Activated CD4-positive, alpha-beta T cell treated with anti-CD3 and anti-CD28 coated beads for 24 hours (primary cell): ENCODE measurements at places on chromosomes 11 and 22.
A peak's percentile ranks its signal among the peaks of the same experiment; 100 is the strongest.

GRCh38 chr11:19281041-19281440 is 40.3 kb upstream of the E2F8 start:
- DNase-seq, result no peak

GRCh38 chr22:20536590-20537324 is 29.3 kb downstream of the MED15 start:
- no peak for DNase-seq

DNA sequence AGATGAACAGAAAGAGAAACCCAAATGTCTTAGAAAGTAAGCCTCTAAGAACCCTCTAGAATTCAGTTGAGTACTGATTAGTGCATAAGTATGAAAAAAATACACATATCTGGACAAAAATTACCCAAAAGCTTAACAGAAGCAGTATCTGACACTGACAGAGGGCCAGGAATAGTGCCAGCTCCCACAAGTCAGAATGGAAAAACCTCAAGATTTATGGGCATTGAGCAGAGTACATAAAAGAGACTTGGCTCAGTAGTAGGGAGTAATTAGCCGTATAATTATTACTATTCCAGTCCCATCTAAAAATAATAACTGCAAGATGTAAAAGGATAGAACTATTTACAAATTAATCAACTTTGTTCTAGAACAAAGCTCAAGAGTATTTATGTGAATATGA is 834.5 kb downstream of the FAM181B start:
- no peak for DNase-seq

DNA sequence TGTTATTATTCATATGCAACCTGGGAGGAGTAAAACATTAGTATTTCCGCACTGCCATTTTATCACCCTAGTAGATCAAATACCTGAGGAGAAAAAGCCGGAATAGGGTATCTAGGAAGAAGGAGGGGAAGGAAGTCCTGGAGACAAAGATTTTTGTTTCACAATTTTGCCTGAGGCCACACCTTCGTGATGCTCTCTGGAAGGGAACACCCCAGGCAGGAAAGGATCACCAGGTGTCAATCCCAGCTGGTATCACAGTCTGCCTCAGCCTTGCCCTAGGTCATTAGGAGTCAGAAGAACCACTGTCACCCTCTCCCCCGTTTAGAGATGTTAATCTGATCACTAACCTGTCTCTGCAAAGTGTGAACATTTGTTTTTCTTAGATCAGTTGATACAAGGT is 35.4 kb upstream of the IGSF9B start:
- DNase-seq, result no peak

DNA sequence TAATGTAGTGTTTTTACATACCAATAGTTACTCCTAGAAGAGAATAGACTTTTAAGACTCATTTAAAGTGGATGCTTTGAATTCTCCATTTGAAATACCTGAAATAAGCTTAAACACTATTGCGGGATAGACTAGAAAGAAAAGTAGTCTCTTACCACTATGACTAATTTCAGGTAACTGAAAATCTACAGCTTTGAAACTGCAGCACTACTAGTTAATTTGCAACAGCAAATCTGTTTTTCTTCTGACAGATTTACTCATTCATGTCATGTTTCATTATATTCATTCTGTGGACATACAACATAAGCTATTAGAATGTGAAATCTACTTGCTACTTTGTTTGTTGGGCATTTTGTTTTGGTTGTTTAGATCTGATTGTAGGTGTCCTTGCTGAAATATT is 153.6 kb downstream of the MAML2 start:
- no peak for DNase-seq

DNA sequence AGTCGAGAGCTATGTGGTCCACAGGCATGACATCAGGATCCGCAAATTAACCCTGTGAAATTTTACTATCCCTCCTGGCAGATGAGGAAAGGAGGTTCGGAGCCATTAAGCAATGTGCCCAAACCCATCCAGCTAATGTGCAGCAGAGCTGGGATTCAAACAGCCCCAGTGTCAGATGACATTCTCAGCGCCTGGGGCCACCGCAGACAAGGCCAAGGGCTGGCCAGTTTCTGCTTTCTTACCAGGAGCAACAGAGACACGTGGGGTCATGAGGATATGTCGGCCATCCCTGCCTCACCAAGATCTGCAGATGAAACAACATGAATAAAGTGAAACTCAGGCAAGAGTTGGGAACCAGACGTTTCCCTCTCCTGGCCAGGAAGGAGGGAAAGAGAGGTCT is 110.2 kb downstream of the TENM4 start:
- DNase-seq, result no peak

DNA sequence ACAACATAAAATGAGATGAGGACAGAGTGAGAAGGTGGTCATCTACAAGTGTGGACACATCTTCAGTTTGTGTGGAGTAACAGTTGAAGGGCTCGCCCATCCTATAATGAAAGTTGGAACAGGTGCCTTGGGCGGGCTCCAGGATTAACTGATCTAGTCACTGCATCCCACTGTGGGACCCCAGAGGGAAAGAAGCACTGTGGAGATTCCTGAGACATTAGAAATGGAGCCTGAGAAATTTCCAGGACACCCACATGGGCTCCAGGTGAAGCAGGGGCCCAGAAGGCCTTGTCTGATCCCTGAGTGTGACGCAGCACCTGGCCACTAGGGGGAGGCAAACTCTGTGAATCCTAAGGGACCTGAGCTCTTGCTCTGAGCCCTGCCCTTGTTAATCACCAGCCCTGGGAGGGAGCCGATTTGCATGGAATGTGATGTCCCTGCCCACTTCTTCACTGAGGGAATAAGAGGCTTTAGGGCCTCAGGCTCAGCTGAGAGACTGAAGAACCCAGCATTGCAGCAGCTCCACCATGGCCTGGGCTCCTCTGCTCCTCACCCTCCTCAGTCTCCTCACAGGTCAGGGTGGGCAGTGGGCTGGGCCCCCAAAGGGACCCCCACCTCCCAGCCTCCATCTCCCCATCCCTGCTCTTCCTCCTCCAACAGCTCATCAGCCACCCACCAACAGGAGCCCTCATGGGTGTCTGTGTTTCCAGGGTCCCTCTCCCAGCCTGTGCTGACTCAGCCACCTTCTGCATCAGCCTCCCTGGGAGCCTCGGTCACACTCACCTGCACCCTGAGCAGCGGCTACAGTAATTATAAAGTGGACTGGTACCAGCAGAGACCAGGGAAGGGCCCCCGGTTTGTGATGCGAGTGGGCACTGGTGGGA is 98.4 kb downstream of the VPREB1 start:
- peak; percentile 62 for DNase-seq

- no peak for DNase-seq
Measured at GRCh38 chr11:67524480-67524808, 1.2 kb upstream of the CABP2 start.

DNA sequence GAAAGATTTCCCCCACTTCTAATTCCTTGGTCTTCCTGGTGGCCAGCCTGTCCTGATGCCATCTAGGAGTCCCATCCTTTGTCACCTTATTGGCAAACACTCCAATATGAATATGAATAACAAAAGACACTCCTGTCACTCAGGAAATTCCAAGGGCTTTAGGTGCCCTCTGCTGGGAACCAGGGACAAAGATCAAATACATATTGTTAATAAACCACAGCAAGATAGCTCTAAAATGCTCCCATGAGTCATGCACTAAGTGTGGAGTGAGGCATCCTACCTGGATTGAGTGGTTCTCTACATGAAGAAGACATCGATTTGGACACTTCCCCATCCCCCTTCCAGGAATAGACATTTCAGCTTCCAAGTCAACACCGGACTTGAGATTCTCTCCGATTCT is 823.6 kb downstream of the TBC1D22A start:
- DNase-seq, result no peak

DNA sequence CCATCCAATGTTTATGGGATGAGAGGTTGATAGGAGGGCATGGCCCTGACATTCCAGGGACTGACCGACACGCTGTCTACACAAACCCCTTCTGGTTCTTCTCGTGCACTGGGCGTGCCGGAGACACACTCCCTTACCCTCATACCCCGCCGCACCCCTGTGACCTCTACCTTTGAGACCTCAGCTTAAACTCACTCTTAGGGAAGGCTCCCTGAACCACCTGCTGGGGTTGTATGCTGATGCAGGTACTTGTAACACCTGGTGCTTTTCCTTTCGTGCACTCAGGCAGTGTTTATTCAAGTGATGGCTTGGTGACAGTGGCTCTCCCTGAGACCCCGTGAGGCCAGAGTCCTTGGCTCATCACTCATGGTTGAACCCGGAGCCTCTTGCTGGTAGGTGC is 12.0 kb downstream of the PPARA start:
- DNase-seq, result no peak

GRCh38 chr11:70068950-70069349 is 9.2 kb upstream of the ANO1 start:
- DNase-seq, result no peak

DNA sequence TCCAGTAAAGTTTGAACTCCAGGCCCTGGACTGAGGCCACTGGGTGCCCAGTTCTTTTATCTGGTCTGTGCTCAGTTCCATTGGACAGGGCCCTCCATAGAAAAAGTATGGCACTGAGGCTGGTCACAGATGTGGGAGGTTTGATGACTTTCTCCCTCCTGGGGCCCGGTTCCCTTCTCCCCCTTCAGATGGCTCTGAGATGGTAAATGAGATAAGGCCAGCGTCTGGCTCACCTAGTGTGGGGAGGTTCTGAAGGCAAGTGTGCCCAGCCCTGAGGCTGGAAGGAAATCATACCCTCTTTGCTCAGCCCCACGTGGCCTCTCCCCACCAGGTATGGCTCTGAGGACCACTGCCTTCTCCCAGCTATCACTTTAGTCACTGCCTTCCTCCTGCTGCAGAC is 1.5 kb upstream of the CLDN5 start:
- no peak for DNase-seq

DNA sequence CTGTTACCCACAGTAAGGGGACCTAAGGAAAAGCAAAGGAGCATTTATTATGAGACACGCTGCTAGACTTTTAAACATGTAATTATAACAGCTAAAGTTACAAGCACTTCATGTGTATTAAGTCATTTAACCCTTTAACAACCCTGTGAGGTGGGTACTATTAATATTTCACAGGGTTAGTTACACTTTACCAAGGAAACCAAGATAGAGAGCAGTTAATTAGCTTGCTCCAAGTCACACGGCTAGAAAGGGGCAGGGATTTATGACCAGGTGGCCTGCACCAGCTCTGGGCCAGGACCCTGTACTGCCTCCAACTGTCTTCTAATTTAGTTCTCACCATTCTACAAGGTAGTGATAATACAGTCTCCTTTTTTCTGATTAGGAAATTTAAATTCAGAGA is 74.9 kb downstream of the RPL27A start:
- no peak for DNase-seq

DNA sequence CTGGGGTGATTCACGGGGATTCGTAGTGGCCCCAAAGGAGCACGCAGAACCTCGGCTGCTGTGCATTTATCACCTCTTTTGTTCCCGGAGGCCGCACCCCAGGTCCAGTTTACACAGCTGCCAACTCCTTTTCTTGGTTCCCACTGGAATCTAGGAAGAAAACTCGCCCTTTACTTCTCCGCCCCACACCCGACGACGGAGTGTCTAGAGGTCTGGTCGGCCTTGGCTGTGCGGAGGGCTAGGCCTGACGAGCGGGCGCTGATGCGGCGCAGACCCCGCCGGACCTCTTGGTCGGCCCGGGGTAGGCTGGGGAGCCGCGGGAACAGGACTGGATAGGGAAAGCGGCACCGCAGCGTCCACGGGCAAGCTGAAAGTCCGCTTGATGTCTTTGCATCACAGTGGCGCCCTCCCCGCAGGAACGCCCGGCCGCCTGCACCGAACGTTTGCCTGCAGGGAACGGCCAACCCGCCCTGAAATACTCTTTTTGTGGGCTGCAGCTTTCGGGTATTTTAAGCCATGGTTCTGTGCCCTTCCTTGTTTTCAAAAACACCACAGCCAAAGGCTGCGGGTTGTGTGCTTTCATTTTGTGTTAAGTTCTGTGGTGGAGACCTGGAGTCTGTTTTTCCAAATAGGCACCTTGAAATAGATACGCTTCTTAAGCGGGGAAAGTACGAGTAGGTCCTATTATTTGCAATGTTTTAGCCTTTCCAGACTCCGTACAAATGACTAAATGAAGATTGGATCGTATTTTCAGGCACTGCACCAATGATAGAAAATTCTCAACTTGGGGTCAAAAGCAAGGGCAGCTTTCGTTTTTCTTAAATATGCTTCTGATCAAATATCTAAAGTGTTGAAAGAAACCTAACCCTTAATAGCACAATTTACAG is 829 bp upstream of the ZBED5 start:
- peak; percentile 33 for DNase-seq

GRCh38 chr11:112253605-112254242 is 6.9 kb downstream of the PLET1 start:
- no peak for DNase-seq

DNA sequence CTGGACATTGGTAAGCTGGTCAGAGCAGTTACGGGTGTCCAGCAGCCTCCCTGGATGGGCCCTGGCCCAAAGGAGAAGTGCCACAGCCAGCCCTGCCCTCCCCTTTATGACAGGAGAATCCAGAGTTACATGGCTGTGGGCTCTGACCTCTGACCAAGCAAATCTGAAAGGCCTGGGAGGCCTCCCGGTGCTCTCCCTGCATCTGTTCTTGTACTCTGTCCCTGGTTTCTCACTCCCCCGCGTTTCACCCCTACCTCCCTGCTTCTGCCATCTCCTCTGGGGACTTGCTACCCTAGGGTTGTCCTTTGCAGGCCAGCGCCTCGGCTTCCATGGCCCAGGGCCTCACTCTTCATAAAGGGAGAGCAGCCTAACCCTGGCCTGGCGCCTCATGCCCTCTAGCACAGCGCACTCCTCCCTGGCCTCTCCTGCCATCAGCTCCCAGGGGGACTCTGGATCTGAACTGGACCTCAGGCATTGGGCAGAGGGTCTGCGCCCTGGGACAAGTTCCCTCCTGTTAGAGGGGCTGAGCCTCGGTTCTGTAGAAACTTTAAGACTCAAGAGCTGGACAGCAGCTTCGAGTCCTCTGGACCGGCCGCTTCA is 10.7 kb downstream of the PICK1 start:
- no peak for DNase-seq

DNA sequence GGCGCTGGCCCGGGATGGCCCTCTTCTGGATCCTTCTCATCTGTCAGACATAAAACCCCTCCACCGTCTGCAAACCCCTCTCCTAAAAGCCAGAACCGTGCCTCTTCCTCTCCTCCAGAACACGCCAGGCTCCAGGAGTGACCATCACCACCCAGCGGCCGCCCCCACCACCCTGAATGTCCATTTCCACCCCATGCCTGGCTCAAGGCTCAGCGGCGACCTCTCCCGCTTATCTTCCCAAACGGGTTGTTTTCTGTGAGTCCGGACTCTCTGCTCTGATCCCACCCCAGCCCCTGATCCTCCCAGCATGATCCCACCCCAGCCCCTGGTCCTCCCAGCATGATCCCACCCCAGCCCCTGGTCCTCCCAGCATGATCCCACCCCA is 37.6 kb downstream of the CELSR1 start:
- no peak for DNase-seq

- DNase-seq, result no peak
Measured at GRCh38 chr11:133732109-133732674, 113.1 kb downstream of the SPATA19 start.

- no peak for DNase-seq
Measured at GRCh38 chr11:97732011-97732632, 1288.6 kb upstream of the CNTN5 start.
